ENCODE measurements at places on chromosomes 5 and 9. TPM values are rescaled to one million over a fixed set of nuclear protein-coding genes. Genes with fewer than 3 reads are reported as not detected.

Gene TBC1D2
- 1.9 TPM for total RNA-seq

Gene OSMR
- total RNA-seq = 2.0 TPM

Gene TRIM36
- total RNA-seq = 98.4 TPM

Gene COX7C
- total RNA-seq = 244 TPM

- DNase-seq = no peak
Measured at GRCh38 chr5:131942016-131942415, 3.4 kb downstream of the MEIKIN start.

- no peak for DNase-seq
Measured at GRCh38 chr5:124179819-124180218, 566.6 kb downstream of the ZNF608 start.

DNA sequence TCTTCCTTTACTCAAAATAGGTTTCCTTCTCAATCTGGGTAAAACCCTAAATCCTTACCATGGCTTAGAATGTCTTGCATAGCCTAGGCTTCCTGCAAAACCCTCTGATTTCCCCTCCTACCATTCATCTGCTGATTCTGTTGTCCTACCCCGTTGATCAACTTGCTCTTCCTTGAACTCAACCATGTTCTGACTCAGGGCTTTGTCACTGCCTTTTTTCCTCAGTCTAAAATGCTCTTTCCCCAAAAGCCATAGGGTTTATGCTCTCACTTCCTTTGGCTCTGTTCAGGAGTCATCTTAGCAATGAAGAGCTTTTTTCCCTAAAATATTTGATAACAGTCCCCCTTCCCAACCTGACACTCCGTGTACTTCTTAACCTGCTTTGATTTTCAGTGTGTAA lies 79.4 kb upstream of the IZUMO3 start:
- DNase-seq = no peak

DNA sequence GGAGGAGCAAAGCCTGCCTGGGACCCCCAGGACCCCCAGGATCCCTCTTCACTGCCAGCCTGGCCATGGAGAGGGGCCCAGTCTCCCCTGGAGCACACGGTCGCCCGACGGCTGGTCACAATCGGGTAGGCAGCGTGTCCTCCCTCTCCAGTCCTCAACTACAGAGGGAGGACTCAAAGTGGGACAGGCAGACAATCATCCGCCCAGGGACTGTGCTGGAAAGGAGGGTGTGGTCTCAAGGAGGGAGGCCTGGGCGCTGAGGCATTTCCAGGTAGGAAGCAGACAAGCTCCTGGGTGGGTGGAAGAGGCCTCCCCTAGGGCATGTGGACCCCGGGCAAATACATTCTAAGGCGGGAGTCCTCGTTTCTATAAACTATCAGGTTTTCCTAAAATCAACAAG lies 93.2 kb upstream of the ADAMTS2 start:
- DNase-seq = no peak

GRCh38 chr5:140106101-140106500 lies 7.8 kb upstream of the PURA start:
- no peak for DNase-seq

DNA sequence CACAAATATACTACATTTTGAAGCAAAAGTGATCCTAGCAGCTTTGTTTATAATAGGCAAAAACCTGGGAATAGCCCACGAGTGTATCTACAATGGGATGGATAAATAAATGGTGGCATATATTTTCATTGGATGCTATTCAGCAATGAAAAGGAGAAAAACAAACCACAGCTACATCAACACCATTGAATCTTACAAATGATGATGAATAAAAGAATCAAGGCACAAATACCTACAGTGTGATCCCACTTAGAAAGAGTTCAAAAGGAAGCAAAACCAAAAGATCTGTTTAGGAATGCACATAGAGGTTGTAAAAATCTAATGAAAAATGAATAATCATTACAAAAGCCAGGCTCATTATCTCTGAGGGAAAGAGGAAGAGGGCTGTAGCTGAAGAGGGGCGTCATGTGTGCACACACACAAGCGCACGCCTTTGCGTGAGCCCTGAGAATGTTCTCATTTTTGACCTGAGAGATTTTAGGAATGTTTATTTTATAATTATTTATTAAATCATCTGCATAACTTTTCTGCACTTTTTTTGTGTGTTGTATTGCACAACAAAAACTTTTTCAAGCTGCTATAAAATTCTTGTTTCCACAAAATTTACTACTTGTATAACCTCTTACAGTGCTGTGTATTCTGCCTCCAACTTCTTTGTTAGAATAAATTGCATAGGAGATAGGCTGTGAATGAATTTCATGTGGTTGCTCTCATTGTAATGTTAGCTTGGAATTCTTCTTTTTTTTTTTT lies 5.9 kb upstream of the RHOBTB3 start:
- no peak for DNase-seq

Data from occipital lobe (tissue), 3 donors.